ENCODE measurements at places on chromosomes 2 and 18.

DNA sequence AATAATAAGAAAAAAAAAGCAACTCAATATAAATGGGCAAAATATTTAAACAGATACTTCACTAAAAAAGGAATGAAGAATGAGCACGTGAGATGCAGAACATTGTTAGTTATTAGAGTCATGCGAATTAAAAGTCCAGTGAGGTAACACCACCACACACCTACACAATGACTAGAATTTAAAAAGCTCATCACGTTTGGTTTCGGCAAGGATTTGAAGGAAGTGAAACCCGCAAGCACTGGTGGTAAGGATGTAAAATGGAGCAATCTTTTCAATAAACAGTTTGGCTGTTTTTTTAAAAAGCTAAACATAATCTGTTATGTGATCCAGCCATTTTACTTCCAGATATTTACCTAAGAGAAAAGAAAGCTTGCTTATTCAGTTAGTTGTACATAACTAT lies 1181.6 kb upstream of the CELF4 start:
- DNase-seq, result no peak

DNA sequence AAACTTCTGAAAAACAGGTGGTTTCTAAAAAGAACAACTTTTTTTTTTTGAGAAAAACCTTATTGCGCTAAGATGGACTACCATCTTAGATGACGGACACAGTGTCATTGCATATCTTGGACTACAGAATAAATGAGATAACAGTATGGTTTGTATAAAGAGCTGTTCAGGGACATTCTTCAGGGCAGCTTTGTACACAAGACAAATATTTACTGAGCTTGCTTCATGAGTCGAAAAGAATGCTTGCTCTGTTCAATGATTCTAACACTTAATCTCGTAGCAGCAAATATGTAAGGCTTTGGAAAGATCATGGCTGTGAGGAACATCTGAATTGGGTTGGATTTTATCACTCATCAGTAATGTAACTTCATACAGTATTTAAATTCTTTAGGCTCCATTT lies 282.5 kb upstream of the CWC22 start:
- no peak for DNase-seq

DNA sequence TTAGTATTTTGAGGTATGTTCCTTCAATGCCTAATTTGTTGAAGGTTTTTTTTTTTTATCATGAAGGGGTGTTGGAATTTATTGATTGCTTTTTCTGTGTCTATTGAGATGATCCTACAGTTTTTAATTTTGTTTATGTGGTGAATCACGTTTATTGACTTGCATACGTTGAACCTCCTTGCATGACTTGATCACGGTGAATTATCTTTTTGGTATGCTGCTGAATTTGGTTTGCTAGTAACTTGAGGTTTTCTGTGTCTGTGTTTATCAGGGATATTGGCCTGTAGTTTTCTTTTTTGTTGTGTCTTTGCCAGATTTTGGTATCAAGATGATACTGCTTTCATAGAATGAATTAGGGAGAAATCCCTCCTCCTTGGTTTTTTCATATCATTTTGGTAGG lies 23.9 kb downstream of the CLIP4 start:
- DNase-seq, result no peak

- no peak for DNase-seq
These were observed 1.4 kb downstream of the NRP2 start for GRCh38 chr2:205683502-205684367.

GRCh38 chr2:118697781-118698180 lies 149.7 kb downstream of the EN1 start:
- DNase-seq, result no peak

DNA sequence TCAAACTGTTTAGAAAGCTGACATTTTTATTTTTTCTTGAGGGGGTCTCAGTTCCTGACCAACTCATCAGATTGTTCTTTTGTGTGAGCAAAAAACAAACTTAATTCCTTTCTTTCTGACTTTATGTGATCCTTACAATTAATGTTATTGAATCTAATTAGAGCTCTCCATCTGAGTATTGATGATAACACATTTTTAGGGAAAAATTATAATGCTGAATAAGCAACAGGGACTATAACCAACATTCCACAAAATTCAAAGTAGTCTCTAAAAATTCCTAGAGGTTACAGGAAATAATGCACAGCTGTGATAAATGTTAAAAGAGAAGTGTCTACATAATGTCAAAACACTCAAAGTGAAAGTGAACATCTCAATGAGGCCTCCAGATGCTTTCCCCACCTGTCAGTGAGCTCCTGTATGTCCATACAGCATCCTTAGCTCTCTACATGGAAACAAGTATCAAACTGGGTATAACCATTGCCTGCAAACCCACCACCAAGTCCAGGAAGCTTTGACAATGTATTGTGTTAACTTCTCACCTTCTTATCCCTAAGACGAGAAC lies 786.0 kb upstream of the SLC39A10 start:
- no peak for DNase-seq

GRCh38 chr2:221204699-221205098 lies 367.4 kb downstream of the EPHA4 start:
- DNase-seq, result no peak

DNA sequence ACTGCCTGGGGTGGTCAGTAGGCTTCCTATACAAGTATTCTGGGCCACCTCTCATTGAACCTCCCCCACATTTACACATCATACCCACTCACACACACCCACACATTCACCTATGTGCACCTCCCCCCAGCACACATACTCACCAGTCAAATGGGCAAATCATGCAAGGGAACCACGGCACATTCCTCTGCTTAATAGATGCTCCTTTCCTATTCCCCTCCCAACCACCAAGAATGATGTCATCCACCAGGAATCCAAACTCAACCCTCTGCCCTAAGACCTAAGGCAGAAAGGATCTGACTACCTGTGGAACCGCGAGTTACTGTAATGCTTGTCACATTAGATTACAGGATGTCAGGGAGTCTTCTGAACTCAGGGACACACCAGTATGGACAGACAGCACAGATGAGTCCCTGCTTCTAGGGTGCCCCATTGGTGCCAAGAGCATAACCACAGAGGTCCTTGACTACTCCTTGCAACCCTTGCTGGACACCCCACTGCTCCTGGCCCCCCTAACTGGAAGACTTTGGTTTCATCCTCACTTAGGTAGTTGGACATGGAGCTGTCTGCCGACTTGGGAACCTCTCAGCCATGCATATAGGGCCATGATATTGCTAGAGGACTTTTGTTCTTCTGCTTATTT lies 21.5 kb upstream of the CAB39 start:
- no peak for DNase-seq

DNA sequence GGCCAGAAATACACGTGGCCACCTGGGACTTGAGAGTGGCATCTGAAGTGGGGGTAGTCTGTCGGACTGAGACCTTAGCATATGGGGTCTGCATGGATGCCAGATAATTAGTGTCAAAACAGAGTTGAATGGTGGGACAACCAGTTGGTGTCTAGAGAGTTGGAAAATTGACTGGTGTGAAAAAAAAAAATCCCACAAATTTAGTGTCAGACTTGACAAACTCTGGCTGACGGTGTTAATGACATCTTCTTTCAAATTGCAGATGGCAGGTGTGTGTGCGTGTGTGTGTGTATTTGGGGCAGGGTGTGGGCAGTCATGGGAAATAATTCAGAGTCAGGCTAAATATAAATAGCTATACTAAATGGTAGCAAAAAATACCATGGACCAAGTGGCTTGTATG lies 365.4 kb upstream of the RGPD4 start:
- DNase-seq, result no peak

DNA sequence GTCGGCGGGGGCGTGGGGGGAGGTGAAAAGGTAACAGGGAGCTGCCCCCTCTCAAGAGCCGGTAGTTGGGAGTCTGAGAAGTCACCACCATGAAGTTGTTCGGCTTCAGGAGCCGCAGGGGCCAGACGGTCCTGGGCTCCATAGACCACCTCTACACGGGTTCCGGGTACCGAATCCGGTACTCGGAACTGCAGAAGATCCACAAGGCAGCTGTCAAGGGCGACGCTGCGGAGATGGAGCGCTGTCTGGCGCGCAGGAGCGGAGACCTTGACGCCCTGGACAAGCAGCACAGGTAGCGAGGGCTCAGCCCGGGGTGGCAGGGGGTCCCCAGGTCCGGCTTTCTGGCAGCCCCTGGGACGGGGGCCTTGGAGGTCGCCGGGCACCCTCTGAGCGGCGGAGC lies 47.1 kb upstream of the ZNF519 start:
- DNase-seq, result no peak

DNA sequence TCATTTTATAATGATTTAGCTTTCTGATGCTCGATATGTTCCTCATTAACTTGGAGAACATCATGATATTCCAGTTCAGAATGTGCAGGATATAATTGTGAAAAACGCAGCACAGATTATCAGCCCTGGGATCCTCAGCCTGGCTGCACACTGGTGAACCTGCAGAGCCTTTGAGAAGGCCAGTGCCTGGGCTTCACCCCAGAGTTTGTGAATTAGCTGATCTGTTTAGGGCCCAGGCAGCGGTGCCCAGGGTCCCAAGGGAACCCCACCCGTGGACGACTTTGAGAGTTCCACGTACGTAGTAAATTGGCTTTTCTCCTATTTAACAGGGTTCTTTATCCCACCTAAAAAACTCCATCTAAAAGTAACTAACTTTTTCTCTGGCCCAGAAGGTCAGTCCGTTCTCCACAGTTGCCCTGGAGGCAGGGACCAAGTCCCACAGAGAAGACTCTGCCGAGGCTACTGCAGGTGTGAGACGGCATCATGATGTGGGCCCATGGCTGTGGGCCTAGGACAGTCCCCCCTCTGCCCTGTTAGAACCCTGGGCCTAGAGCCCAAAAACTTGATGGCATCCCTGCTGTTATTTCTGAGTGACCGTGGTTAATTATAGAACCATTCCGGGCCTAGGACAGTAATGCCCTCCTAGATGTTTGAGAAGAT lies 39.6 kb upstream of the RPL31 start:
- DNase-seq, result no peak

- DNase-seq, result no peak
These were observed 104.3 kb downstream of the METTL4 start for GRCh38 chr18:2466978-2467377.

DNA sequence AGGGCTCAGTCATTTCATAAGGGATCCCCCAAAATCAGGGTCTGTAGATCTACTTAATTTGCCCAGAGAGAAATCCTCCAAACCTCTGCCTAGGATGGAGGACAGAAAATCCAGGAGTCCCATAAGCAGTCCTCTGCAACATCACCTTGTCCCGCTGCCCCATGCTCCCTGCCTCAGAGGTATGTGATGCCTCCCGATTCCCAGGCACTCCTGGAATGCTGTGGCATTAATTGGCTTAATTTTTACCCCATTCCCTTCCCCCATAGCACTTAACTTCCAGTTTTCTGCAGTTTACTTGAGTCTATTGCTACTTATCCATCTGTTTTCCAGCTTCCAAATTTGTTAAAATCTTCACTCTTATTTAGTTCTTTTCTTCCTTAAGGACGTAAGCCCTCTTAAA lies 91.6 kb upstream of the TSPYL6 start:
- no peak for DNase-seq

DNA sequence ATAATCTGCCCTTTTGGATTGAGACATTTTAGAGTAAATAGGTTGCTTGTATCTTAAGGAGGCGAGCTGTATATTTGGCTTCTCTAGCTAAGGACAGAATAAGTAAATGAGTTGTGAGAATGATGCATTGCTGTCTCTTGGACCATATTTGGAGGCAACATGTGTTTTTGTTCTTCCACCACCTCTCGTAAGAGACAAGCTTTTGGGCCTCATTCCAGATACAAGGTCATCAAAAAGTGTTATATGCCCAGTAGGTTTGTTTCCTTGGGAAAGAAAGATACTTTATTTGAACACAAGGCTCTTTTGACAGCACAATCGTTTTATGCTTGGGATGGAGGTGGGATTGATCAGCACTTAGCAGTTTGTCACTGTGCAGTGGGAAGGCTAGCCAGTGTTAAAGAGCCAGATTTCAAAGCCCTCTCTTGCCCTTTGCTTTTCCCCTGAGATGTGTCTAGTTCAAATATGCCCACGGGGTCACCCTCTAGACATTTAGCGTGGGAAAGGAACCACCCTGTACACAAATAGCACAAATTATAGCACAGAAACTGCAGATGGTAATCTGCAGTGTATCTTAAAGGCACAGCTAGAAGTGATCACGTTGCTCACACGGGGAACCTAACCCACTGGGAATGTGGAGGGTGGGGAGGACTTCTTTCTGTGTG lies 131.3 kb downstream of the MAP4K4 start:
- no peak for DNase-seq

GRCh38 chr2:165698444-165698884 lies 95.6 kb downstream of the GALNT3 start:
- DNase-seq, result peak; percentile 21

DNA sequence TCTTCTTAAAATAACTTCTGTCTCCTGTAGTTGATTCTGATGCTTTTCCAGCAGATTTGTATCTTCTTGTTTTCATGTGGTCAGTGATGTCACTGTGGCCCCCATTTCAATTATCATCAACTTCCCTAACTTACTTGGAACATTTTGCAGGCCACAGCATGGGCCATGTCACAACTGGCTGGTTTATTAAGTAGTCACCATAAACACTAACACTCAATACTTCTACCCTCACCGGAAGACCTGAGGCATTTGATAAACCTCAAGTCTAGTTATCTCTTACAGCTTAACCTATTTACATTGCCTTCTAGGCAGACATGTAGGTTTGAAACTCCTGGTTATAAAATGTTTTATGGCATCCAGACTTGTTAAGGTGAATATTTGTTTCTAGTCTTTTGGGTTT lies 37.4 kb upstream of the PROKR1 start:
- no peak for DNase-seq

GRCh38 chr2:207487650-207488311 lies 42.0 kb upstream of the CREB1 start:
- DNase-seq, result no peak
